ENCODE measurements at places on chromosomes 13 and 19.

DNA sequence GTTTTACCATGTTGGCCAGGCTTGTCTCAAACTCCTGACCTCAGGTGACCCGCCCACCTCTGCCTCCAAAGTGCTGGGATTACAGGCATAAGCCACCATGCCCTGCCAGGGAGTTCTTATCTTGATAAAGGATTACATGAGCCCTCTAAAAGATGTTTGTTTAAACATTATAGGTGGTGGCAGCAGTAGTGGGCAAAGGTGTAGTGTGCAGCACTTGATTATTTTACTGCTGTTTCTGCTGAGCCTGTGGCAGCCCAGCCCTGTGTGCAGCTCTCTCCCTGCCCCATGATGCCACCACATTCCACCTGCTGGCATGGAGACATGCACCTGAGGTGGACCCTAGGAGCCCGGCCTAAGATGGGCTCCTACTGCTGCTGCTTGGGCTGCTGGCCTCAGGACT, 54.0 kb downstream of the ZNF429 start:
- no peak for DNase-seq

- no peak for DNase-seq
Measured at GRCh38 chr19:15149737-15150136, 42.5 kb downstream of the SYDE1 start.

- DNase-seq, result no peak
Measured at GRCh38 chr19:23055501-23055900, 52.5 kb upstream of the ZNF728 start.

DNA sequence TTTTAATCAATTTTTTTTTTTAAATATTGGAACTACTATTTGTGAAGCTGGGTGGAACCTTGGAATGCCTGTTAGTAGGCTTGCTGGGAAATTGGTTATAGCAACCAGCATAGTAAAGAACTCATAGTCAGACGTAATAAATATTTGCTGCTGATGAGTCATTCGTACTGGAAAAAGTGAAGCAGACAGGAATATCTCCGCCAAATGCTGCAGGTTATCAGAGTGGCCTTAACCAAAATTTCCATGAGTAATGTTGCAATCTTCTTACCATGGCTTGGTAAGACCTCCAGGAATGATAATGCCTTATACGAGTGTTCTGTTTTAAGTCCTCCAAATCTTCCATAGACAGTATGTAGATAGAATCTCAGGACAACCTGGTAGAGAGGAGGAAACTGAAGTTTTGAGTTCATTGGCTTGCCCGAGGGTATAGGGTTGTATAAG, 34.2 kb downstream of the MBNL2 start:
- no peak for DNase-seq

DNA sequence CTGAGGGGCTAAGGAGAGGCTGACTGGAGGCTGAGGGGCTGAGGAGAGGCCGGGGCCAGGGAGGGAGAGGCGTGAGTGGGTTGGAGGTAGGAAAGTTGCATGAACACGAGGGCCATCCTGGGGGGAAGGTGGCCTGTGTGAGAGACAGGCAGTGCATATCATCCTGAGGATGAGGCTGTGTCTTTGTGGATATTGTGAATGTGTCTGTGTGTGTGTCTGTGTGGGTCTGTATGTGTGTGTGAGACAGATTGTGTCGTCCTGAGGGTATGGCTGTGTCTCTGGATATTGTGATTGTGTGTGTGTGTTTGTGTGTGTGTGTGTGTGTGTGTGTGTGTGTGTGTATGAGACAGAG, 422 bp downstream of the ZNF71 start:
- no peak for DNase-seq

GRCh38 chr13:27183561-27184147, 12.0 kb upstream of the USP12 start:
- DNase-seq, result no peak

All from activated CD8-positive, alpha-beta memory T cell treated with anti-CD3 and anti-CD28 coated beads for 1 hour (primary cell).